NCI-H82 (cell line): ENCODE measurements at places on chromosomes 4 and X.
A peak's percentile ranks its signal among the peaks of the same experiment; 100 is the strongest.

DNA sequence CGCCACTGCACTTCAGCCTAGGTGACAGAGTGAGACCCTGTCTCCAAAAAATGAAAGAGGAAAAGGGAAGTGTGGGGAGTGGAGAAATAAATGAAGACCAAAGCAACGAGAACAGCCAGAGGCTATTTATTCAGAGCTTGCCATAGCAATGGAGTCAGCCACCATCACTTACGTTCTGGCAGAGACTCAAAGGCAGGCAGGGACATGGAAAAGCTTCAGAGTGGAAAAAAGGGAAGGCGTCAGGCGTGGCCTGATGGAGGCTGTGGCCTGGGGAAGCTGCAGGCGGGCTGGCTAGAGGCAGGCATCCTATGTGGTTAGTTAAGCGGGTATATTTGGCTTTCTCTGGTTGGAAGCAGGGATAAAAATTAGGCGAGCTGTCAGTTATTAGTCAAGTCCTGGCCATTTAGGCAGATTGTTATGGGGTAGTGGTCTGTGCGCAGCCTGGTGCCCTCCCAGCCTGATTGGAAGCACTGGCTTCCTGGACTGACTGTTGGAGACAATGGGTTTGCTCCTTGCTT, 73.3 kb downstream of the DCTD start:
- DNase-seq, result no peak

DNA sequence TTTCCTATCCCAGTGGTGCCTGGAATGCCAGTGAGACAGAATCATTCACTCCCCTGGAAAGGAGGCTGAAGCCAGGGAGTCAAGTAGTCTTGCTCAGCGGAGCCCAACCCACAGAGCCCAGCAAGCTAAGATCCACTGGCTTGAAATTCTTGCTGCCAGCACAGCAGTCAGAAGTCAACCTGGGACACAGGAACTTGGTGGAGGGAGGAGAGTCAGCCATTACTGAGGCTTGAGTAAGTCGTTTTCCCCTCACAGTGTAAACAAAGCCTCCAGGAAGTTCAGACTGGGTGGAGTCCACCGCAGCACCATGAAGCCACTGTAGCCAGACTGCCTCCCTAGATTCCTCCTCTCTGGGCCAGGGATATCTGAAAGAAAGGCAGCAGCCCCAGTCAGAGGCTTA, 283.2 kb upstream of the CPEB2 start:
- no peak for DNase-seq

GRCh38 chr4:86280246-86280645, 79.6 kb downstream of the MAPK10 start:
- no peak for DNase-seq

DNA sequence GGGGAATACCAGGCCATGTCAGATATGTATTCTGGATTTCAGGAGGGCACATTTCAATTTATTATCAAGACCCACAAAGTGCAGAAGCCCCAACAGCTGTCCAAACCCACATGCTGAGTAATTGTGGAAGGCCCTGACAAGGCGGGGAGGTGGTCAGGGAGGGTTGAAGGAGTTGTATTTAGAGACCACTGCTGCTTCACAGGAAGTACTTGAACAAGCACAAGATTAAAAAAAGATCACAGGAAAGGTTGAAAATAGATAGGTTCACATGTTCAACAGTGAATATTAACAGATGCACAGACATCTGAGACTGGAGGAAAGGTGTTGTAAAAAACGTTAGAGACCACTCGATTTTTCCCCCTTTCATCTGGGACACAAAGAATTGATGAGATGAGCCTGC, 17.9 kb downstream of the ATP8A1 start:
- DNase-seq, result peak; percentile 5

GRCh38 chrX:16756724-16757123, 29.5 kb upstream of the TXLNG start:
- no peak for DNase-seq

- DNase-seq, result no peak
Observed at GRCh38 chr4:78753091-78753490, 23.1 kb upstream of the BMP2K start.

DNA sequence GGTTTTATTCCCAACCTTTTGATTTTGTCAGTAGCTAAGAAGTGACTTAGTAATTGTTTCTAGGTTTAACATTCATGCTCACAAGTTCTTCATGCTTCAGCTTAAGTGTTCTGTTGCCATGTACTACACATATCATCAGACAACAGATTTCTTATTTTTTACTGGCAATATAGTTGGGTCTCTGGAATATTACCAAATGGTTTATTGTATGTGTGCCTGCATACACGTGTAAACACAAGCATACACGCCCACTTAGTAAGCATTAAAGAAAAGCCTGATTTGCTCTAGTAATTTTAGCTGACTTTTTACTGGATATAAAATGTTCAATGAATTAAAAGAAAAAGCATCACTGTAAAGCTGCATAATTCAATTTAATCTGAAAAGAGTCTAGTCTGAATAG, 199.8 kb downstream of the CAMK2D start:
- no peak for DNase-seq

DNA sequence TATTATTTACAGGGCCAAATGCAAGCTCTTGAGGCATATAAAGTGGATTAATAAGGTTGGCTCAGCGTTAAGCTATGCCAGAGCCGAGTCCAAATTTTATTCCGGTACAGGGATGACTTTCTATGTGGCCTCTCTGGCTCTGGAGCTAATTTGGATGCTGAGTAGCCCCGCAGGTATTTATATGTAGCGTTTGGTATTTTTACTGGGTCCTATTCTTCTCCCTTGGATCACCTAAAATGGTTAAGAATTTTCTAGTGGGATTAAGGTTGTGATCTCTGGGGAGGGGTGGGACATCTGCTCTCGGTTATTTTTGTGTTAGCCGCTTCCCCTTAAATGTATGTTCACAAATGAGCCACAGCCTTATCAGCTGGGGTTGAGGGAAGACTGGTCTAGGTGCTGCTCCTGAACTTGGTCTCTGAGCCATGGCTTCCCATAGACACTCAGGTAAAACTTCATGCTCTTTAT, 49.4 kb downstream of the FHL1 start:
- peak; percentile 76 for DNase-seq

- peak; percentile 59 for DNase-seq
Observed at GRCh38 chr4:187840814-187841213, 154.8 kb upstream of the ZFP42 start.

- peak; percentile 2 for DNase-seq
Observed at GRCh38 chr4:15868111-15868510, 70.4 kb downstream of the FGFBP1 start.

DNA sequence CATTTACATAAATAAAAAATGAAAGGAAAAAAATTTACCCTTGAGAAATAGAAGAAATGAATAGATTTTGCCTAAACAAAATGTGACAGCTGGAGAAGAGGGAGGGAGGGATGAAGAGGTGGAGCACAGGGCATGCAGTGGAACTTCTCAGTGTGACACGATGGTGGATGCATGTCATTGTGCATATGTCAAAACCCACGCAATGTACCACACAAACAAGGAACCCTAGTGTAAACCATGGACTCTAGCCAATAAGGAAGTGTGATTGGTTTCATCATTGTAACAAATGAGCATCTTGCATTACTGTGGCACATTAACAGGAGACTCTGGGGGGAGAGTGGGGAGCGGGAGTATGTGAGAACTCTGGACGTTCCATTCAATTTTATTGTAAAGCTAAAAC, 58.6 kb downstream of the GATB start:
- no peak for DNase-seq

GRCh38 chrX:54641530-54641929, 111.5 kb downstream of the GNL3L start:
- DNase-seq, result no peak

- DNase-seq, result no peak
Observed at GRCh38 chr4:14070289-14070880, 442.9 kb upstream of the BOD1L1 start.

DNA sequence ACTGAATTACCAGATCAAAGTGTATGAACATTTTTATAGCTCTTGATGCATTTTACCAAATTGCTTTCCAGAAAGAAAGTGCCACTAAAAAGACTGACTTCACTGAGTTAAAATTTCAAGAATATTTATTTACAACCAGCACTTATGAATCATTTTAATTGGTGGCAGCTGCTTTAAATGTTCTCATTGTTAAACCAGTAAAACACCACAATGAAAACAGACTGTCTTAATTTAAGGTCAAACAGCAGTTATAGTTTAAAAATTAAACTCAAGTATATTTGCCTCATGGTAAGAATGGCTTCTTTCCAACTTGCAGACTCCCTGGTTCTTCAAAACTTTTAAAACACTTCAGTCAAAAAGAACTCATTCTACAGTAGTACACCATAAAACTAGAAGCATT, 36.9 kb downstream of the AMMECR1 start:
- DNase-seq, result no peak

GRCh38 chr4:189001283-189001970, 862.2 kb downstream of the TRIML1 start:
- DNase-seq, result peak; percentile 16

DNA sequence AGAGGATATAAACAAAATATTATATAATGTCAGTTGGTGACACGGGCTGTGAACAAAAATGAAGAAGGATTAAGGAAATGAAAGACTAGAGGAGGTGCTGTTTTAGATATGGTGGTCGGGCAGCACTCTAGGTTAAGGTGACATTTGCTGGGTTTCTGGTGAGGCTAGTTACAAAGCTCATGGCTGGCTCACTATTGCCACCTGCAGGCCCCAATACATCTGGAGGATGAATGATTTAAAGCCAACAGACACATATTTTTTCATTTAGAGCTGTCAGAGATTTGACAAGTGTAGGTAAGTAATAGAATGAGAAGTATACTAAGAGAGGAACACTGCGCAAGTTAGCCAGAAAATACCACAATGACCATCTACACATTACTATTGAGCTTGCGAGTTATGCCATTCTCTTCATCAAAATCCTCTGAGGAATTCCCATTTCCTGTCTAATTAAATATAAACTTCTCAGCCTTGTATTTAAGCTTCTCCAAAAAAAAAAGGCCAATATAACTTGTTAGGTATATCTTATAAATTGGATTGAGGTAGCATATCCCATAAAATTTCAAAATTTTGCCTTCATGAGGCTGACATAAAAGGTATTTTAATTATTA, 6.4 kb upstream of the FGG start:
- DNase-seq, result peak; percentile 57

GRCh38 chr4:7414046-7414445, 20.7 kb downstream of the PSAPL1 start:
- DNase-seq, result peak; percentile 62

GRCh38 chr4:140865253-140866217, 109.3 kb upstream of the TBC1D9 start:
- no peak for DNase-seq

GRCh38 chrX:55253528-55253927, 11.2 kb downstream of the PAGE3 start:
- no peak for DNase-seq

DNA sequence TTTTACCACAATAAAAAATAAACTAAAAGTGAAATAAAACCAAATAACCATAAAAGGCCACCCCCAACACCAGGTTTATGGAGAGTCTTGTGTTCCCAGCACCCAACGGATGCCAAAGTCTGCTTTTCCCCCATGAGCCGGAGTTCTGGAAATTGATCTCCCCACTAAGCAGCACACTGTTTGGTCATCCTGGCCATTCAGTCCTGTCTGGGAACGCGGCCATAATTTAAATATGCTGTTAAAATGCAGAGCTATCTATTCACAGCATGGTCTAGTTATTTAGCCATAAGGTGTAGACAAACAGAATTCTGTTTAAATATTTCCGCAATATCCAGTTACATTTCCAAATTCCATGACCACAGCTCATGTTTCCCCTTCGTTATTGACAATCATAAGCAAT, 129.6 kb upstream of the TBL1X start:
- no peak for DNase-seq
